CD8-positive, alpha-beta memory T cell (primary cell): ENCODE measurements at places on chromosomes 3 and 15. TPM values are rescaled to one million over a fixed set of nuclear protein-coding genes. Genes with fewer than 3 reads are reported as not detected.
A peak's percentile ranks its signal among the peaks of the same experiment; 100 is the strongest.

LRRC31 gene
- total RNA-seq, result not detected

UBAP1L gene
- total RNA-seq, result 3.5 TPM

DNA sequence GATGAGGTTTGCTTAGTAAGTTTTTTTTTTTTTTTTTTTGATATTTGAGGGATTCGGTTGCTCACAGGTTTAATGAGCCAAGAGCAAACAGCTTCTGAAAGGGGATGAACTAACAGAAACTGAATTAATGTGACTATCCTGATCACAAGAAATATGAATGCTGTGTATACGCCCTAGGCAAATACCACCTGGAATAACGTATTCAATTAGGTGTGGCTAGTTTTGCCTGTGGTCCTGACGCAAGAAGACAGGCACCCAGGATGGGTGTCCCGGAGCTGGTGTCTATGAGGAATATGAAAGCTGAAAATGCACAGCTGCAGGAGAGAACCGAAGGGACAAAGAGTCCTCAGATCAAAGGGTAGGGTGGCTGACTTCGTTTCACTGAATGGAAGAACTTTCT is 14.6 kb downstream of the LSG1 start:
- H3K4me3 ChIP-seq, result no peak overlapping the region
- H3K4me1 ChIP-seq, result peaks cover 9% of the 10 kb centered on the region
- no peaks in the 10 kb centered on the region for H3K27me3 ChIP-seq
- no peak overlapping the region for H3K27ac ChIP-seq
- H3K36me3 ChIP-seq, result peaks cover 42% of the 10 kb centered on the region

ZNF80 gene
- 2.3 TPM for total RNA-seq

DNA sequence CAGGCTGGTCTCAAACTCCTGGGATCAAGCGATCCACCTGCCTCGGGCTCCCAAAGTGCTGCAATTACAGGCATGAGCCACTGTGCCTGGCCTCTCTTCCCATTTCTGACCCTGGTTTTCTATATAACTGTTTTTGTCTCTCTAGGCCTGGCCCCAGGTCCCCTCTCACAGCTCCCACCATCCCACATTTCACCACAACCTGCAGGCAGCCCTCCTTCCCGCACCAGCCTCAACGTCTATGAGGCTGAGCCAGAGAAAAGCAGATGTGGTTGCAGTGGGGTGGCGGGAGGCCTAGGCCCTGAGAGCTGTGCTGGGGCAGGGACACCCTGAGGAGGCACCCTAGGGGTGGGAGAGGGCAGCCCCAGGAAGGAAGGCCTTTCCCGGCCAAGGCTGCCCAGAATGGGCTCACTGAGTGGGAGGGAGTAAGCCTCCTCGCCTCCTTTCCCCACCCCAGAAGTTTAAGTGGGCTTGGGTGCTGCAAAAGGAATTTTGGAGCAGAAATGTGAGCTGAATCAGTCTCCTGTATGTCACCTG is 99.7 kb downstream of the LSM3 start:
- H3K4me1 ChIP-seq, result no peaks in the 10 kb centered on the region
- H3K27me3 ChIP-seq, result no peaks in the 10 kb centered on the region
- no peak overlapping the region for H3K4me3 ChIP-seq
- H3K27ac ChIP-seq, result no peak overlapping the region
- no peak for DNase-seq

OCA2 gene
- total RNA-seq, result not detected

AMT gene
- total RNA-seq, result 1.6 TPM

DNA sequence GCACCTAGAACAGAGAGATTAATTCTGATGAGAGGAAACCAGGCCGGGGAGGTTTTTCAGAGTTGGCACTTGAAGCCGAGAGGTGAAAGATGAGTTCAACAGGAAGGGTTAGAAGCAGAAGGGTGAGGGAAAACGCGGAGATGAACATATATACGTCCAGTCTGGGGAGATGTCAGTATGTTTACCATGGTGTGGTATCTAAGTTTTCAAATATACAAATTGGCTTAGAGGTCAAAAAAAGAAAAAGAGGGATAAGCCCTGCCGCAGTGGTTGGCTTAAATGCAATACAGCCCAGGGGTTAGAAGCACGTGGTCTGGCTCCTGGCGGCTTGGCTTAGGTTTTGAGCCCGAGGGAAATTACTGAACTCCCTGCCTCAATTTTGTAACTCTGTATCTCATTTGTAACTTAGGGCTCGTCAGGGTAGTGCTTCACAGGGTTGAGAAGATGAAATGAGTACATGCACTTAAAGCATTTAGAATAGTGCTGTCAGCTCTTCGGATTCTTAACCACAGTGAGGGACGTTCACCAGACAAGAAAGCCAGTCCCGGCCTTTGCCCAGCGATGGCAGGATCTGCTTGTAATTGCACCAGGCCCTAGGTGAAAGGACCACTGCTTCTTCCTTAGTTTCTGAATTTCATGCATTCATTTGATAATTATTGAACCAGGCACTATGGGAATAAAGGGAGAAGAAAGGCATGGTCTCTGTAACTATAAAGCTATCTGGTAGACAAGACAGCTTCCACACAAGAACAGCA is 6.4 kb downstream of the HES1 start:
- peaks cover 5% of the 10 kb centered on the region for H3K27me3 ChIP-seq
- peak overlapping the region; percentile 55 for H3K27ac ChIP-seq
- H3K4me1 ChIP-seq, result peaks cover 19% of the 10 kb centered on the region
- no peaks in the 10 kb centered on the region for H3K36me3 ChIP-seq
- H3K4me3 ChIP-seq, result no peak overlapping the region

GRCh38 chr15:85725564-85725963 is 69.2 kb downstream of the KLHL25 start:
- peaks cover 16% of the 10 kb centered on the region for H3K4me1 ChIP-seq
- H3K36me3 ChIP-seq, result peaks cover 80% of the 10 kb centered on the region
- no peak overlapping the region for H3K27ac ChIP-seq
- H3K4me3 ChIP-seq, result no peak overlapping the region
- H3K27me3 ChIP-seq, result no peaks in the 10 kb centered on the region

ITIH1 gene
- not detected for total RNA-seq

GRCh38 chr3:6523043-6523442 is 337.9 kb upstream of the GRM7 start:
- no peak for DNase-seq
- no peak overlapping the region for H3K4me3 ChIP-seq
- no peaks in the 10 kb centered on the region for H3K27me3 ChIP-seq
- H3K36me3 ChIP-seq, result no peaks in the 10 kb centered on the region
- H3K4me1 ChIP-seq, result no peaks in the 10 kb centered on the region
- no peak overlapping the region for H3K27ac ChIP-seq

DNA sequence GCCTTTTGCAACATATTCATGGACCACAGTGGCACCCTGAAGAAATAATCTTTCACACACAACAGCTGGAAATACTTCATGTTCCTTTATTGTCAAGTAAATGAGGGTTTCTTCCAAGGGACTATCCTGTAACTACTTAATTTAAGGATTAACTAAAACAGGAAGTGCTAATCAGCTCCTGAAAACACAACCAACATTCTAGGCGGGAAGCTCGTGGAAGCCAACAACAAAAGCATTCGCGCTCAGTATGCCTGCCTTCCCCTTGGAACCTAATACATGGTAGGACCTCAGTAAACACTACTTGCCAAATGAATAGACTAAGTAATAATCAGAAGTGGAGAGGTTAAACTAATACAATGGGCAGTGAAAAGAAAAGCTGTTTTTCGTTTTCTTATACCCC is 300.9 kb downstream of the RORA start:
- no peak for DNase-seq
- H3K4me1 ChIP-seq, result no peaks in the 10 kb centered on the region
- no peaks in the 10 kb centered on the region for H3K27me3 ChIP-seq
- no peaks in the 10 kb centered on the region for H3K36me3 ChIP-seq
- no peak overlapping the region for H3K27ac ChIP-seq
- no peak overlapping the region for H3K4me3 ChIP-seq

LCTL gene
- total RNA-seq, result not detected

MST1R gene
- 0.83 TPM for total RNA-seq

CYP11A1 gene
- not detected for total RNA-seq

- no peak overlapping the region for H3K4me3 ChIP-seq
- H3K36me3 ChIP-seq, result no peaks in the 10 kb centered on the region
- H3K4me1 ChIP-seq, result peaks cover 19% of the 10 kb centered on the region
- H3K27me3 ChIP-seq, result no peaks in the 10 kb centered on the region
- H3K27ac ChIP-seq, result no peak overlapping the region
Measured at GRCh38 chr15:40893019-40893670, 1.1 kb upstream of the VPS18 start.

GRCh38 chr3:133884054-133884886 is 11.4 kb downstream of the RAB6B start:
- no peak for DNase-seq
- no peaks in the 10 kb centered on the region for H3K36me3 ChIP-seq
- H3K27me3 ChIP-seq, result no peaks in the 10 kb centered on the region
- H3K4me3 ChIP-seq, result no peak overlapping the region

EHD4 gene
- 26.4 TPM for total RNA-seq

DNA sequence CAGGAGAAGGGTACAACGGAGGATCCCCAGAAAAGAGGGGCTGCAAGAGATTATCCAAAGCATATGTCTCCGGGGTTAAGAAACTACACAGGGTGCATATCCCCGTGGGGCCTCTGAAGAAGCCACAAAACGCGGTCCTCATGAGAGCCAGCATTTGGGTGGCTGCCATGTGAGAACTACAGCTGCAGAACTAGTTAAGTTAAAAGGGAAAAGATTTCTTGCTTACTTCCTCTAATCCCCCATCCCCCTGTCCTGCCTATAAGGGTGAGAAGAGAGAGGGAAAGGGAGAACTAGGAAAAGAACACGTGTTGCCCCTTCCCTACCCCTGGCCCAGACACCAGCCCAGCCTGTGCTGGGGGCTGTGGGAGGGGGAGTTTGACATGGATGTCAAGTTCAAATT is 70.4 kb upstream of the PCSK6 start:
- no peak for DNase-seq
- no peaks in the 10 kb centered on the region for H3K36me3 ChIP-seq
- H3K27ac ChIP-seq, result no peak overlapping the region

DNA sequence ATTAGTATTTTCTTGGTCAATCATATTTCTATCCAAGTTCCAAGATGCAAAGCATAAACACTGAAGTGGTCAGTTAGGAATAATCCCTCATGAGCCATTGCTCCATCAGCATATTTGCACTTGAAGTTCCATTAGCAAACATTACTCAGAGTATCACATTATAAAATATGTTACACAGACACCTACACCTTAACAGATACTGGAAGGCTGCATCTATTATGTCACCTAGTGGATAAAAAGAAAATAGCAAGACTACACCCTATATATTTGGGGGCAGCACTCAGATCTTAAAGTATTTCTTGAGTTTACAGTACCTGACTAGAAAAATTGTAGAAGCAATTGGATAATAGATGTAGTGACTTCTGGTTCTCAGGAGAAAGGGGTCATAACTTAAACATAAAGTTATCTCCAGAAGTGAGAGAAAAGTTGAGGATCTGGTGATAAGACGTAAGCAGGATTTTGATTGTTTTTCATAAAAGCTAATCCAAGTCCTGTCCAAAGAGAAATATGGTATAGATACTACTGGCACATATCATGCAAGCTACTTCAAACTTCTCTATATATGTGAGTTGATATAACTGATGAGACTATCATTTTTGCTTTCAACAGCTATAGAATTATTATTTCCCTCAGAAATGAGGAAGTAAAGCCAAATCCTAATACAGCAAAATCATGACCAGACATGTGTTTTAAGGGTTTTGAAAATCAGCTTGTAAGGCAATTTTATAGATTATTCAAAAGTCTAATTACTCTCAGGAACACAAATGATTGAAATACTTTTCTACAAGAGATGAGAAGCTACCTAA is 422.2 kb downstream of the GBE1 start:
- H3K27me3 ChIP-seq, result no peaks in the 10 kb centered on the region
- no peak overlapping the region for H3K27ac ChIP-seq
- no peaks in the 10 kb centered on the region for H3K36me3 ChIP-seq
- DNase-seq, result no peak
- no peaks in the 10 kb centered on the region for H3K4me1 ChIP-seq

GRCh38 chr3:171950373-171950772 is 89.0 kb upstream of the FNDC3B start:
- no peak for DNase-seq
- H3K4me3 ChIP-seq, result no peak overlapping the region
- H3K4me1 ChIP-seq, result no peaks in the 10 kb centered on the region
- no peaks in the 10 kb centered on the region for H3K36me3 ChIP-seq

DNA sequence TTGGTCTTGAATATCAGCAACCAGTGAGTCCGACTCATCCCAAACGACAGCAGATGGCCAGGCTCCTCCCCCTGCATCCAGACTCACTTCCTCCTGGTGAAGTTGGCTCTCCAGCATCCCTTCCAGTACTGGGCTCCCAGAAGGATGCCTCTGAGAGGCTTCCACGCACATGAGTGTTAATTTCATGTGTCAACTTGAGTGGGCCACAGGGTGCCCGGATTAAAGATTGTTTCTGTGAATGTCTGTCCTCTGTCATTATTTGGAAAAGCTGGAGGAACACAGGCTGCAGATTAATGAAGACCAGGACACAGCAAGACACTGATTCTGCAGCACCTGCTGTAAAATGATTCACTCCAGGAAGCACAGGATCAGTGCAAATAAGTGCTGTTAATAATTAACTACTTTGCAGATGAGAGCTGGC is 99.8 kb downstream of the ATP10A start:
- H3K27me3 ChIP-seq, result no peaks in the 10 kb centered on the region
- H3K27ac ChIP-seq, result no peak overlapping the region
- DNase-seq, result no peak
- H3K4me1 ChIP-seq, result no peaks in the 10 kb centered on the region
